Stimulated activated CD4-positive, alpha-beta T cell treated with anti-CD3 and anti-CD28 coated beads, Interleukin-1b, Interleukin-23, amount 100 ng/mL, for 1 hour (primary cell): ENCODE measurements at places on chromosomes 7 and 10.

- no peak for DNase-seq
Measured at GRCh38 chr7:1536743-1537534, 6.4 kb downstream of the MAFK start.

- DNase-seq, result no peak
Measured at GRCh38 chr10:49611816-49612512, 1.9 kb downstream of the SLC18A3 start.

- DNase-seq, result no peak
Measured at GRCh38 chr7:118039963-118040489, 143.9 kb upstream of the LSM8 start.

- DNase-seq, result no peak
Measured at GRCh38 chr10:121285406-121286196, 312.6 kb downstream of the FGFR2 start.

GRCh38 chr10:74190494-74190893, 39.5 kb downstream of the ADK start:
- DNase-seq, result no peak

DNA sequence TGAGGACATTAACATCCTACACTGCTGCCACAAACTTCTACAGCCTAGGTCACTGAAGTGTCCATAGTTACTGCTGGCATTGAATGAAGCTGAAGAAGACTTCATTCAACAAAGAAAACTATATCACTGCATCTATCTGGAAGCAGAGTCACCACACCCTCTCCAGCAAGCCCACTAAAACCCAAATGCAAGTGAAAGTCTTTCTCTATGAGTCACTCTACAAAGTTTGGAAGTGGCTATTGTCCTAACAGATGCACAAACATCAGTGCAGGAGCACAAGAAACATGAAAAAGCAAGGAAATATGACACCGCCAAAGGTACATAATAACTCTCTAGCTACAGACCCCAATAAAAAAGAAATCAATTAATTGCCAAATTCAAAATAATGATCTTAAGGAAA, 43.5 kb upstream of the CAMK2B start:
- no peak for DNase-seq

- DNase-seq, result no peak
Measured at GRCh38 chr10:18294633-18295032, 154.4 kb downstream of the CACNB2 start.

GRCh38 chr10:79018521-79019011, 50.2 kb upstream of the ZMIZ1 start:
- no peak for DNase-seq

- no peak for DNase-seq
Measured at GRCh38 chr7:140314573-140315480, 83.5 kb downstream of the SLC37A3 start.

DNA sequence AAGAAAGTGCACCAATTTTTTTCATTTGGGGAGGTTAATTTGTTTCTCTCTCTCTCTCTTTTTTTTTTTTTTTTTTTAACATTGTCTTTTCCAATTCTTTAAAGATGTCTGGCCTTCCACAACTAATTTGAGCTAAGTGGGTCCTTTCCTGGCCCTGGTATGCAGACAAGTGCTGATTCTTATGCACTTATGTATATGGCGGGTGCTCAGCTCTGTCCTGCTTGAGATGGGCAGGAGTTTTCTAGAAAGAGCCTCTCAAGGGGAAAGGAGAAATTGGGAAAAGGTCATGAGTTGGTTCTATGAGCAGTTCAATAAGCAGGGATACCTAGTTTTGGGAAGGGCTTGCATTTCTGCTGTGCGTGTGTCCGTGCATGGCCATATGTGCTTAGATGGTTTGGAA, 67.8 kb upstream of the NPVF start:
- DNase-seq, result no peak

- no peak for DNase-seq
Measured at GRCh38 chr10:89069589-89069988, 79.0 kb downstream of the FAS start.

- DNase-seq, result no peak
Measured at GRCh38 chr10:124095096-124095495, 1.7 kb upstream of the CHST15 start.

DNA sequence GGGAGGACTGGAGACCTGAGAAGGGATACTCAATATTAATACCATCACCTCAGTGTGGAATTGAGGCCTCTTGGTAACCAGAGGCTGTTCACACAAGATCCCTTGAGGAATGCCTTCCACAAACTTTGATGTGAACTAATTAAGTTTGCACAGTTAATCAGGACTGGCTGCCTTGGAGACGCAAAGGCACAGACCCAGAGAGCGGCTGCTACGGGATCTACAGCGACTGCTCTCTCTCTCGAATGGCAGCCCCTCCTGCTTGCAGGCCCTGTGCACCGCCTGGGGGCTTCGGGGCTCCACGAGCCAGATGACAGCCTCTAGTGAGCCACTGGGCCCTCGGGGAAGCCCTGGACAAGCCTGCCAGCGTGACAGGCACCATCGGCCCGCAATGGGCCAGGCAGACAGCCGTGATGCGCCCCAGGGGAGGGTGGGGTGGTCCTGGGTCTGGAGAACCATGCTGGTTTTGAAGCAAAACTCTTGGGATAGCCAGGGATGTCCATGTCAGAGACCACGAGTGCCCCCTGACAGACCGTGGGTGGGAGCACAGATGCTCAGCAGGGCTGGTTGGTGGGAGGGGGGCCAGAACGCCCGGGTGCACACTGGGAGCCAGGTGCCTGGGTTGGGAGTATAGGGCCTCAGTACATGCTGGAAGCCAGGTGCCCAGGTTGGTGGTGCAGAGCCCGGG, 195.6 kb downstream of the ELFN1 start:
- no peak for DNase-seq

DNA sequence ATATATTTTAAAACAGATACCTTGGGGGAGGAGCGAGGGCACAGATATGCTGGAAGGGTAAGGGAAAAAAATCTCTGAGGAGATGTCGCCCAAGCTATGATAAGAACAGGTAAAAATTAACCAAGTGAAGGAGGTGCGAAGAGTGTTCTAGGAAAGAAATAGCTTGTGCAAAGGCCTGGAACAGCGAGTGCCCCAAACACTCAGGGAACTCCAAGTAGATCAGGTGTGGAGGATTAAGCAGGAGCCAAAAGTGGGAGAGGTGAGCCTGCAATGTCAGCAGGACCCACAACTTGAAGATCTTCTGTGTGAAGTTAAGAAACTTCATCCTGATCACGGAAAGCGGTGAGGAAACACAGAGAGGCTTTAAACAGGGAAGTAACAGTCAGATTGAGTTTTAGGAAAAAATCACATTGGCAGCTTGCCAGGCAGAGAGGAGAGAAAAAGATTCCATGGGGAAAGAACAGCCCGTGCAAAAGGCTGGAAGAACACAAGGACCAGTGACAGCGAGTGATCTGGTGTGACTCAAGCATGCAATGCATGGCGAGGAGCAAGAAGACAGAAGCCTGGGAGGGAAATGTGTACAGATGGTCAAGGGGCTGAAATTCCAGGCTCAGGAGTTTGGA, 30.7 kb downstream of the FGF8 start:
- no peak for DNase-seq

- no peak for DNase-seq
Measured at GRCh38 chr7:94062372-94062771, 58.2 kb upstream of the BET1 start.

DNA sequence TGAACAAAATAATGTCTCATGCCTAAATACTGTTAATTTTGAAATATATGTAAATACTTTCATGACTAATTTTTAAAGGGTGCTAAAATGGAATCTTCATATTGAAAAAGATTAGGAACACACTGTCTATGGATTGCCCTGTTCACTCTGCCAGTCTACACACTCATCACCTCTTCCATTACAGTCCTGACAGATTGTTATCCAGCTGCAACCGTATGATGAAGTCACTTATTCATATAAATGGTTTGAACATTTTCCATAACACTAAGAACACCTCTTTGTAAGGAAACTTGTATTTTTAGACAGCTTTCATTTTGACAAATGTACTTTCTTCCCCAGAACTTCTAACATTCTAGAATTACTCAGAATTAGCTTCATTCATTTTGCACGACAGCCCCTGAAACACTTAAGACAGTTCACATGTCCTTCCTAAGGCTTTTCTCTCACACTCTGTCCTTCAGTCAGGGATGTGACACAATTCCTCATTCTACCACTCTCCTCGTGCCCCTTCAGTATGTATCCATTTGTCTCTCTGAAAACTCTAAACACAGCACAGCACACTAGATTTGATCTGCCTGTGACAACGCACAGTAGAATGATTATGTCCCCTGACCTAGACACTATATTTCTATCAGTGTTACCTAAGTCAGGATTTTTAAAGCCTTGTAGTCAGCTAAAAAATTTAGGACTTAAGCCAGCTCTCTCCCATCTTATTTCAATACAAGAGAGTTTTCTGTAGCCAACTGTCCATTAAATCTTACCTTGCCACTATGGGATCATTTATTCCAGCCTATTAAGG, 71.9 kb downstream of the ORC5 start:
- DNase-seq, result no peak

GRCh38 chr10:62815381-62816075, 638 bp downstream of the EGR2 start:
- DNase-seq, result no peak

DNA sequence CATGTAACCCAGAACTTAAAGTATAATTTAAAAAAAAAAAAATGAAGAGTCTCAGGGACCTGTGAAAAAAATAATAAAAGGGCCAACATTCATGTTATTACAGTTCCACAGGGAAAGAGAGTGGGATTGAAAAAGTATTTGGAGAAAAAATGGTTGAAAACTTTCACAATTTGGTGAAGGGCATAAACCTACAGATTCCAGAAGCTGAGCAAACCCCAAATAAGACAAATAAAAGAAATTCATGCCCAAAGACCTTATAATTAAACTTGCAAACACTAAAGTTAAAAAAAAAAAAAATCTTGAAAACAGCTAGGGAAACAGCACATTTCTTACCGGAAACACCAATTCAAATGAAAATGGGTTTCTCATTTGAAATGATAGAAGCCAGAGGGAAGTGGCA, 19.9 kb downstream of the VPS41 start:
- DNase-seq, result no peak

GRCh38 chr7:40437936-40438634, 303.3 kb downstream of the SUGCT start:
- no peak for DNase-seq

GRCh38 chr7:102927312-102927933, 14.6 kb downstream of the LRRC17 start:
- no peak for DNase-seq

- DNase-seq, result no peak
Measured at GRCh38 chr7:155486783-155487508, 29.0 kb downstream of the EN2 start.

GRCh38 chr7:127807340-127807739, 155.3 kb downstream of the SND1 start:
- DNase-seq, result no peak

DNA sequence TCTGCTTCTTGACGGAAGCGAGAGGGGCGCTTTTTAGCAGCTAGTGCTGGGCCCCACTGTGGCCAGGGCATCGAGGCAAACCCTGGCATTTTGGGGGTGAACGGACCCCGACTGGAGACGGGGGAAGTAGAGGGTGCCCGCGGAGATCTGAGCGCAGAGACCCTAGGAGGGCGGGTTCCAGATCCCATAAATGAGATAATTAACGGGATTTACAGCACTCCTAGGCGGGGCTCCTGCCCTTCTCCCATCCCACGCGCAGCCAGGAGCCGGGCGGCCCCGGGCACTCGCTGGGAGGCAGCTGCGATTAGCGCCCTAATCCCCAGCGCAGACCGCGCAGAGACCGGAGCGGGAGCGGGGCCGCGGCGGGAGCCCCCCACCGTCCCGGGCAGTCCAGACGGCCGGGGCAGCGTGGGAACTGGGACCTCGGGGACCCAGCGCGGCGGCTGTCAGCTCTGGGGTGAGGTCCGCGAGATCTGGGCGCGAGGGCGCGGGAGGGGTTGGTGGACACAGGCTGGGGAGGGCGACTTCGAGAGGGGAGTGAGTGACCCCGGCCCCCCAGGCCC, 735 bp downstream of the JCAD start:
- no peak for DNase-seq

- no peak for DNase-seq
Measured at GRCh38 chr10:74901867-74902450, 75.6 kb downstream of the KAT6B start.

DNA sequence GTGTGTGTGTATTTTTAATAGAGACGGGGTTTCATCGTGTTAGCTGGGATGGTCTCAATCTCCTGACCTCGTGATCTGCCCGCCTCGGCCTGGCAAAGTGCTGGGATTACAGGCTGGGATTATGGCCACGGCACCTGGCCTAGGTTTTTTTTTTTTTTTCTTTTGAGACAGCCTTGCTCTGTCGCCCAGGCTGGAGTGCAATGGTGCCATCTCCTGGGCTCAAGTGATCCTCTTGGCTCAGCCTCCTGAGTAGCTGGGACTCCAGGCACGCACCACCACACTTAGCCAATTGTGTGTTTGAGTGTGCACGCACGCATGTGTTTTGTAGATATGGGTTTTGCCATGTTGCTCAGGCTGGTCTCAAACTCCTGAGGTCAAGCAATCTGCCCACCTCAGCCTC, 629.8 kb downstream of the ETV1 start:
- no peak for DNase-seq

DNA sequence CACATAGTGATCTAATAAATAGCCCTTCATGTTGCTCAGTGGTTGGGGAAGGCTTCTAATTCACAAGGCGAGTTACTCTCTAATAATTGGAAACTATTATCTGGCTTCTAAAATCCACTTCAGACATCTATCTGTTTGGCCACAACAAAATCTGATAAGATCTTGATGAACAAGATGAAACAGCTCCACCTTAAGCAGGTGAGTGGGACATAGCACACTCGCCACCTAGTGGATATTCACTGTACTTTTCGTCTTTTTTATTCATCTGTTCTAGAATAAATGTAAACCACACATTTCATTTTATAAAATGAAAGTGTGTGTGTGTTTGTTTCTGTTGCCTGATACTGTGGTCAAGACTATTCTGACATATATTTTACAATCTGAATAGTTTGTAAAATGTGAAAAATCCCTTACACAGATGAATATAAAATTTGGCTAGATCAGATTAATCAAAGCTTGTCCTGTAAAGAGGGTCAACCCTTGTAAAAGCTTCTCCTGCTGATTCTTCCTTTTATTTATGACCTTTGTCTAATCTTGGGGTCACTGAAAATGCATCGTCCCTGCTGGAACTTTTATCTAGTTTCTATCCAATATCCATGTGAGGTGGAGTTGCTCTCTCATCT, 26.5 kb upstream of the CNTNAP2 start:
- DNase-seq, result no peak

- DNase-seq, result no peak
Measured at GRCh38 chr10:112446055-112446854, 459 bp downstream of the ZDHHC6 start.

DNA sequence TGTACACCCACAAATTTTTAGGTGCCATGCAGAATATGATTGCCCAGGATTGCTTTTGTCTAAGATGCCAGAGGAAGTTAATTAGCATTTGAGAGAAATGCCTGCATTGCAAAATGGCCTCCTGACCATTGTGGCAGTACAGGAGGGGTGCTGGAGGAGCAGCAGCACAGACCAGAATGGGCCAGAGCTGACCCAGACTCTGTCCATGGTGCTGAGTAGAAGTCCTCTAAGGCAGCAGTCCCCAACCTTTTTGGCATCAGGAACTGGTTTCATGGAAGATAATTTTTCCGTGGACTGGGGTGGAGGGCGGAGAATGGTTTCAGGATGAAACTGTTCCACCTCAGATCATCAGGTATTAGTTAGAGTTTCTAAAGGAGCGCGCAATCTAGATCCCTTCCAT, 217.8 kb upstream of the AGK start:
- no peak for DNase-seq

- no peak for DNase-seq
Measured at GRCh38 chr7:82945480-82945879, 217.2 kb downstream of the PCLO start.

GRCh38 chr7:98156700-98157099, 50.0 kb downstream of the LMTK2 start:
- DNase-seq, result no peak
